ENCODE measurements at places on chromosomes 16 and 17.

- no peak for DNase-seq
These were observed 55.0 kb downstream of the SNTB2 start for GRCh38 chr16:69241926-69242325.

GRCh38 chr16:8660841-8661301 lies 13.5 kb upstream of the ABAT start:
- DNase-seq: no peak

GRCh38 chr17:8499614-8500013 lies 63.9 kb downstream of the NDEL1 start:
- DNase-seq: no peak

- no peak for DNase-seq
These were observed 10.7 kb upstream of the RNF222 start for GRCh38 chr17:8408371-8408770.

DNA sequence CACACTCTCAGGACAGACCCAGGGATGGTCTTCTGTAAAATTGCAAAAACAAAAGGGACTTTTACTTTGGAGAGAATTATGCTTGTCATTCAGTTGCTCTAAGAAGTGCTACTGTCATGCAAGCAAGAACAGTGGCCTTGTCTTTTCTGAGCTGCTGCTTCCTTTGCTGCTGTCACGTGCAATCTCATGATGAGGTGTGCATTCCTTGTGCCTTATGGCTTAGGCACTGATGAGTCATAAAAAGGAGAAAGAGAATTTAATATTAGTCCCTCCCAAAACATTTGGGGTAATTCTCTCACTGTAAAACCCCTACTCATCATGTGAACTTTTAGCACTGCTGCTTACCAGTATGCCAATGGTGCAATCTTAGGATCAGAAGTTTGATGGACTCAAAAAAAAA lies 2051.3 kb downstream of the TP53TG3F start:
- no peak for DNase-seq

DNA sequence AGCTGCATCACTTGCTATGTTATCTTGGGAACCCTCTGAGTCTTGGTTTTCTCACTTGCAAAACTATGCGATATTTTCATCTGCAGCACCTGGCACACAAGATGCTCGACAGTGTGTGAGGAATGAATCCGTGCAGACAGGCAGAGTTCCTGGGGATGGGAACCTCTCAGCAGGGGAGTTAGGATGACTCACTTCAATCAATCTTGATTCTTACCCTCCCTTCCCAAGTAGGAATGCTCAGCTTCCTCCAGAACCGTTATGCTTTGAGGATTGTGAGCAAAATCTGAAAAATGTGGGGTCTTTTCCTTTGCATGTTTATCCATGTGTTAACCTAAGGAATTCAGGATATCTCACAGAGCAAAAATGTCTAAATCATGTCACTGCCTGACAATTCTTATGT lies 68.9 kb upstream of the HNF1B start:
- no peak for DNase-seq

- DNase-seq: no peak
These were observed 5.2 kb upstream of the PIPOX start for GRCh38 chr17:29037739-29038084.

GRCh38 chr17:81735264-81736102 lies 23.4 kb downstream of the SLC25A10 start:
- DNase-seq: no peak
